ENCODE measurements at places on chromosomes 13 and 19. TPM values are rescaled to one million over a fixed set of nuclear protein-coding genes. Genes with fewer than 3 reads are reported as not detected.

GRCh38 chr19:4523306-4524110, 5.2 kb upstream of the PLIN4 start:
- no peaks in the 10 kb centered on the region for H3K27me3 ChIP-seq
- H3K4me3 ChIP-seq: no peak overlapping the region
- H3K4me1 ChIP-seq: peaks cover 17% of the 10 kb centered on the region
- no peak overlapping the region for H3K27ac ChIP-seq
- DNase-seq: no peak

DNA sequence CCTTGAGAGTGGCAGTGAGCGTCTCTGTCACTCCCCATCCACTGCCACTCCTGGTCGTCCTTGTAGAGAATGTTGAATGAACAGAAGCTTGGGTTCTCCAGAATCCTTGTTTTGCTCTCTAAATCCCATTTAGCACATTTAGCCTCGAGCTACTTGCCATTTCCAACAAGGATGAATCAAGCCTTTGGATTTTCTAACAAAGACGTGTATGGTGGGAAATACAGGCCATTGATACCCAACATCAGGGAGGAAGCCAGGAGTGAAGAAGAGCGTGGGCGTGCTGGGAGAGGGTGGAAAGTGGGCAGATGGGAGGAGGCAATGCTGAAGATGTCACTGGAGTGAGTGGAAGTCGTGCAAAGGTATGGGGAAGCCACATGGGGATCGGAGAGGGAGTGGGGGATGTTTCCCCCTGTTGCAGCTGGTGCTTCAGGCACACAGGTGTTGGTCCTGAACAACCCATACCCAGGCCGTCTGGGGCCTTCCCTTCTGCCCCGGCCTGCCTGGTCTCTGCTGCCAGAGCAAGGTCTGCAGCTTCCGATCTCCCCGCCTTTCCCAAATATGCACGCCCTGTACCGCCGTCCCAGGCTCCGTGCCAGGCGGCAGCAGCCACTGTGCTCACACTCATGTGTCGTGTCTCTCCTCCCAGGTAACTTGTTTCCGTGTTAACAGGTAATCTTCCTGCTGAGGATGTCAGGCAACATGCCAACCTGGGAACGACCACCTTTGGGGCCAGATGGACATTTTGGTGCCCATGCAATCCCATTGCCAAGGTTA, 48.7 kb downstream of the ZIC5 start:
- no peak for DNase-seq
- no peaks in the 10 kb centered on the region for H3K27me3 ChIP-seq
- no peak overlapping the region for H3K4me3 ChIP-seq
- H3K4me1 ChIP-seq: no peaks in the 10 kb centered on the region

DNA sequence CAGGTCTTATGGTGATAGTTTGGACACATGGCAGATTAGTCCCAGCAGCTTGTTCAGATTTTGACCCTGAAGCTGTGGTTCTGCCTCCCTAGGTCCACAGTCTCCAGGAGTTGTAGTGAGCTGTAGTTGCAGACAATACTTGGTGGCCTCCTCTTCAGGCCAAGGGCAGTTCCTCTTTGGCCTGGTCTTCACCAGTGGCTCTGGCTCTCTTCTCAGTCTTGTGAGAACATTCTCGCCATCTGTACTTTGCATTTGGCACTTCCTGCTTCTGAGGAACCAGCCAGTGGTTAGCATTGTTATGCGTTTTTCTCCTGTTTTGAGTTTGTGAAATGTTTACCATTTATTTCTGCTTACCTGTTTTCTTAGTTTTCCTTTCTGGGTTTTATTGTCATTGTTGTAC, 40.7 kb downstream of the PCCA start:
- H3K27ac ChIP-seq: no peak overlapping the region
- no peak overlapping the region for H3K4me3 ChIP-seq
- H3K27me3 ChIP-seq: no peaks in the 10 kb centered on the region
- DNase-seq: no peak
- no peaks in the 10 kb centered on the region for H3K4me1 ChIP-seq

GRCh38 chr19:55691561-55692481, 16.8 kb downstream of the EPN1 start:
- H3K27me3 ChIP-seq: no peaks in the 10 kb centered on the region
- no peak for DNase-seq
- H3K36me3 ChIP-seq: peaks cover 91% of the 10 kb centered on the region
- H3K4me3 ChIP-seq: no peak overlapping the region
- H3K27ac ChIP-seq: no peak overlapping the region

GRCh38 chr19:41339936-41340335, 13.8 kb downstream of the TGFB1 start:
- no peaks in the 10 kb centered on the region for H3K4me1 ChIP-seq
- H3K27ac ChIP-seq: no peak overlapping the region
- no peaks in the 10 kb centered on the region for H3K27me3 ChIP-seq

DNA sequence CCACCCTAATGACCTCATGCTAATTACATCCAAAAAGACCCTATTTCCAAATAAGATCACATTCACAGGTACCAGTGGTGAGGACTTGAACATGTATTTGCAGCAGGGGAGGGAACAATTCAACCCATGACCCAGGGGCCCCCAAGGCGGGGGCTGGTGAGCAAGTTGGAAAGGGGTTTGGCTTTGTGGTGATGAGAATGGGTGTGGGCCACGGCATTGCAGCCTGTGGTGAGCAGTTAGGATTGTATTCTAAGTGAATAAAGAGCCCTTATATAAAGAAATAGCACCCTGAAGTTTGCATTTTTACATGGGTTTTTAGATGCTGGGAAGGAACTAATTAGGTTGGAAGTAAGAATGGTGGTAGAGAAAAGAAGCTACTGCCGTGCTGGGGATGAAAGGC, 694.2 kb downstream of the EFNB2 start:
- H3K27ac ChIP-seq: no peak overlapping the region
- no peak overlapping the region for H3K4me3 ChIP-seq
- DNase-seq: no peak
- no peaks in the 10 kb centered on the region for H3K27me3 ChIP-seq
- no peaks in the 10 kb centered on the region for H3K4me1 ChIP-seq

DNA sequence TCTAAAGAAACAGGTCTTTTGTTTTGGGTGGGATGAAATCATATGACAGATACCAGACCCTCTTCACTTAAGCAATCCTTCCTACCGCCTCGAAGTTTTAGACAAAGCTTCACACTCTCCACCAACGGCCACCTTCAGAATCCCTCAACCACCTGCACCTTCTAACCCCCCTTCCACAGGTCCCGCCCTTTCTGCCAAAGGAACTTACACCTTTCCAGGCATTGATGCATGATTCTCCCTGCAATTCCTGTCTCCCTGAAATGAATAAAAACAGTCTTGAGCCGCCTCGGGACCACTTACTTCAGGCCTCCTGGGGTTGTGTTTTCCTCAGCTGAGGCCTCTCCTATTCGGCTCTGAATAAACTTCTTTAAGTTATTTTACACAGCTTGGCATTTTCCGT, 859 bp downstream of the ZNF433 start:
- no peaks in the 10 kb centered on the region for H3K4me1 ChIP-seq
- H3K27me3 ChIP-seq: no peaks in the 10 kb centered on the region
- peak overlapping the region; percentile 81 for H3K27ac ChIP-seq

DNA sequence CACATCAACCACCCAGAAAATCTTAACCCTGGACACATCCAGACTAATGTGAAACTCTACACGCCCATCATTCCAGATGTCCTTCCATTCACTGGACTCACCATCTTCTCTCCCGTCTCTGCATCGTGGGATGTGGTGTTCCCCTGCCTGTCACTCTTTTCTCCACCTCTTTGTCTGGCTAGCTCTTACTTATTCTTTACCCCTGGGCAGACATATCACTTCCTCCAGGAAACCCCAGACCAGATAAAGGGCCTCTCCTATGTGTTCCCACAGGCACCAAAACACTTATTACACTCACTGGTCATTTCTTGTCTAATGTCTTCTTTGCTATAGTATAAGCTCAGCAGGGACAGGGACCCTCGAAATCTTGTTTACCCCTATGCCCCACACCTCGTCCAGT, 109.3 kb upstream of the IPO5 start:
- no peaks in the 10 kb centered on the region for H3K36me3 ChIP-seq
- no peaks in the 10 kb centered on the region for H3K27me3 ChIP-seq
- no peak overlapping the region for H3K4me3 ChIP-seq
- no peak for DNase-seq
- H3K27ac ChIP-seq: no peak overlapping the region

DNA sequence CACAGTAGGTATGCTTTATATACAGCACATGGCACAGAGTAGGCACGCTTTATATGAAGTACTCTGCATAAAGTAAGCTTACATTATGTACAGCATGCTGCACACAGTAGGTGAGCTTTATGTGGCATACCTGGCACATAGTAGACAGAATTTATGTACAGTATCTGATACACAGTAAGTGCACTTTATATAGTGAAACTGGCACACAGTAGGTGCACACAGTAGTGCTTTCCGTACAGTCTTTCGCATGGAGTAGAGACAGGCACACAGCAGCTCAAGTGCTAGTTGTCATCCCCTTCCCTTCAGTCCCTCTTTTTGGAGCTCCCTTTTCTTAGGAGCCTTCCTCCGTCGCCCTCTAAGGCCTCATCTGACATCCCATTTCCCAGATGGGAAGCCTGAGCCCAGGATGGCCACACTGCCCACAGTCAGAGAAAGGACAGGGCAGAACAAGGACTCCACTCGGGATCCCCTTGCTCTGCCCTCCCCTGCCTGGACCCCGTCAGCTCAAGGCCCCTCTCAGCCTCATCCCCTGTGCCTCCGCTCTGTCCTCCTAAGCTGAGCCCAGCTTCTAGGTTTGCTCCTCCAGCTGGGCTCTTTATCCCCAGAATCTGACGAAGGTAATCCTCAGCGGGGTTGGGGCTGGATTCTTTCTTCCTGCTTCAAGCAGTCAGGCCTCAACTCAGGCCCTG, 852 bp upstream of the CYP4F12 start:
- no peak overlapping the region for H3K4me3 ChIP-seq
- DNase-seq: no peak
- no peaks in the 10 kb centered on the region for H3K27me3 ChIP-seq
- no peaks in the 10 kb centered on the region for H3K4me1 ChIP-seq
- H3K27ac ChIP-seq: peak overlapping the region; percentile 63

- peak overlapping the region; percentile 42 for H3K4me3 ChIP-seq
- no peaks in the 10 kb centered on the region for H3K36me3 ChIP-seq
- DNase-seq: peak; percentile 76
- peaks cover 18% of the 10 kb centered on the region for H3K4me1 ChIP-seq
- no peaks in the 10 kb centered on the region for H3K27me3 ChIP-seq
These were observed 7.7 kb downstream of the TECR start for GRCh38 chr19:14536926-14537692.

DNA sequence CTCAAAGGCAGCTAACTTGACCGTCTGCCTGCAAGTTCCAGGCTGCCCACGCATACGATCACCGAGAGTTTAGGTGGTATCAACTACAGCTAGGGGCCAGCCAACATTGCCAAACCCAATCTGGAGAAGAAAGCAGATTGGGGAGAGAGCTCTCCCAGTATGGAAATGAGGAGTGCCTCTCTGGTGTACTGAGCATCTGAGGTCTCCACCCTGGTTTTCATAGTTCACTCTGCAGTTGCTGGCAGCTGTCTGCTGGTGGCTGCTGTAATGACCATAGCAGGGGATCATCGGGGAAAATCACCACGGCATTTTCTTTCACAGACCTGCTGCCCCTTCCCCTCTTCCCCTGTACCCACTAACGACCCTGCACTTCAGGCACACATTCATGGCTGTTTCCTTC, 201.7 kb downstream of the NUFIP1 start:
- no peaks in the 10 kb centered on the region for H3K36me3 ChIP-seq
- H3K27ac ChIP-seq: no peak overlapping the region
- H3K4me3 ChIP-seq: no peak overlapping the region
- DNase-seq: no peak

GRCh38 chr19:12194827-12195731, 32.2 kb downstream of the ZNF136 start:
- H3K36me3 ChIP-seq: peaks cover 12% of the 10 kb centered on the region
- no peaks in the 10 kb centered on the region for H3K27me3 ChIP-seq
- H3K27ac ChIP-seq: peak overlapping the region; percentile 83
- H3K4me1 ChIP-seq: peaks cover 10% of the 10 kb centered on the region
- peak; percentile 91 for DNase-seq

DNA sequence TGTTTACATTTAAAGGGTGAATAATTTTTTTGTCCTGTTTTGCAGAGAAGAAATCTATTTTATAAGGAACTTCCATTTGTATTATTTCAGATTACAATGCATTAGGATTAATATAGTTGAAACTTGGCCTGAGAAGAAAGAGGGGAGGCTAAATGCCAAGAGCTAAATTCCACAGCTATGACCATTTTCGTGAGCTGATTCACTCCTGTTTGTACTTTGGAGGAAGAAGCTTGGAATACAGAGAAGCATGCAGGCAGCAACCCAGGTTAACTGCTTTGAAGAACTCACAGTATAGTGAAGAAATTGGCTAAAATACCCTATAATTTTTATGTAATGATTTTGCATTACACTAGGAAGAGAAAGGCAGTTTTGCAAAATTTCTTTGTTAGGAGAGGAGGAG, 309.4 kb upstream of the KLF12 start:
- no peaks in the 10 kb centered on the region for H3K4me1 ChIP-seq
- no peak overlapping the region for H3K4me3 ChIP-seq
- DNase-seq: no peak

GRCh38 chr19:55165952-55166529, 372 bp downstream of the DNAAF3 start:
- DNase-seq: peak; percentile 70
- no peak overlapping the region for H3K27ac ChIP-seq
- H3K4me3 ChIP-seq: peak overlapping the region; percentile 55
- H3K4me1 ChIP-seq: no peaks in the 10 kb centered on the region
- no peaks in the 10 kb centered on the region for H3K36me3 ChIP-seq

- H3K4me3 ChIP-seq: no peak overlapping the region
- H3K4me1 ChIP-seq: no peaks in the 10 kb centered on the region
- H3K27ac ChIP-seq: no peak overlapping the region
- peaks cover 74% of the 10 kb centered on the region for H3K36me3 ChIP-seq
- no peaks in the 10 kb centered on the region for H3K27me3 ChIP-seq
- no peak for DNase-seq
These were observed 11.6 kb downstream of the SUGT1 start for GRCh38 chr13:52664272-52664671.

GRCh38 chr19:12098040-12098439, 33.5 kb downstream of the ZNF844 start:
- no peak overlapping the region for H3K27ac ChIP-seq
- no peaks in the 10 kb centered on the region for H3K36me3 ChIP-seq
- DNase-seq: no peak

DNA sequence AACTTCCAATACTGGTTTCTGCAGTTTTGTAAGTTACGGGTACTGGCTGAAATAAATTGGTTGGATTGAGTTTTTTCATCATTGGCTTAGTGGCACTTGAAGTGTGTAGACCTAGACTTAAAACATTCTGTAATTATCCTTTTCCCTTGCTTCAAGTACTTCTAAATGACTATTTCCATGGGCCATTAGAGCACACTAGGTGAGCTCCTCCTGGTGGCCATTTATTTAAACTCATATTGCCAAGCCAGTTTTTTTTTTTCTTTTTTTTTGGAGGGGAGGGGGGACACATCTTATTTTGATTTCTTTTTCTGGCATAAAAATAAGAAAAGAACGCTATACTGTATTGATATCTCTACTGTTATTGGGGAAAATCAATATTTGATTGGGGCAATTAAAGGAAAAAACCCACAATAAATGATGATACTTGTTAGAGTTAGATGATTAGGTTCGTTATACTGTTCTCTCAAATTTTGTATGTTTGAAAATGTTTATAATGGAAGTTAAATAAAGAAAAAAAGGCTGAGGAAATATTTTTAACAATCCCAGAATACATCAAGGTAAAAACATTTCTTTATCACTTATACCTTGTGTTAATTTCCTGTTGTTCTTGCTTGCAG, 82.9 kb downstream of the PDS5B start:
- DNase-seq: no peak
- no peak overlapping the region for H3K4me3 ChIP-seq
- H3K36me3 ChIP-seq: no peaks in the 10 kb centered on the region
- no peaks in the 10 kb centered on the region for H3K4me1 ChIP-seq

The ASF1B gene
- total RNA-seq: 1.4 TPM

The ADGRE1 gene
- not detected for total RNA-seq

The ADGRE2 gene
- 1.6 TPM for total RNA-seq

The PALM gene
- 64.9 TPM for total RNA-seq

The YJU2 gene
- total RNA-seq: 17.6 TPM

The SYNE4 gene
- not detected for total RNA-seq

The MBD3L4 gene
- total RNA-seq: not detected

The LILRB3 gene
- 2.0 TPM for total RNA-seq

Data from right atrium auricular region (tissue), 2 donors.